ENCODE measurements at places on chromosomes 6 and 20.

- peak; percentile 79 for DNase-seq
These were observed at the start of gene KHDRBS2 for GRCh38 chr6:62285612-62286469. TSS of gene KHDRBS2 (minus strand) at chr6:62286225.

DNA sequence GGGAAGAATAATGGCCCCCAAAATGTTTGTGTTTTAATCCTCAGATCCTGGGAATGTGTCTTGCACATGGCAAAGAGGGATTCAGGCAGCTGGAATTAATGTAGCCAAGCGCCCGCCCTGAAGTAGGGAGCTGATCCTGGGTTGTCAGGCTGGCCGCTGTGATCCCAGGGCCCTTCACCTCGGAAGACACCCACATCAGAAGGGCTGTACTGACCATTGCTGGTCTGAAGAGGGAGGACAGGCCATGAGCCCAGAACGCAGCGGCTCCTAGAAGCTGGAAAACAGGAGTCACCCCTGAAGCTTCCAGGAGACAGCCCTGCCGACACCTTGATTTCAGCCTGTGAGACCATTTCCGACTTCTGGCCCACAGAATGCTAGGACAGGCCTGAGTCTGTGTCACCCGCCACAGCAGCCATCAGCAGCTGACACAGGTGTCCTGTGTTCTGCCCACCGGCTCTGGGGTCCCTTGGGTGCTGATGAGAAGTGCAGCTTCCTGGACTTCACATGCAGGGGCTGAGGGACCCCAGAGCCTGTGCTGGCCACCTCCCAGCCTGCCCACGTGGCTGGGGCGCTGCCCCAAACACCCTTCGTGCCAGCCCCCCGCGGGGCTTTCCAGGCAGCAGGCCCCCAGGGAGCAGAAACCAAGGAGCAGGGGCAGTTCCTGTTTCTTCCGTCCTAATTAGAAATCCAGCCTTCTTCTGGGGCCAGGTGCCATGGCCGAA lies 86.3 kb downstream of the ERMARD start:
- DNase-seq = no peak

DNA sequence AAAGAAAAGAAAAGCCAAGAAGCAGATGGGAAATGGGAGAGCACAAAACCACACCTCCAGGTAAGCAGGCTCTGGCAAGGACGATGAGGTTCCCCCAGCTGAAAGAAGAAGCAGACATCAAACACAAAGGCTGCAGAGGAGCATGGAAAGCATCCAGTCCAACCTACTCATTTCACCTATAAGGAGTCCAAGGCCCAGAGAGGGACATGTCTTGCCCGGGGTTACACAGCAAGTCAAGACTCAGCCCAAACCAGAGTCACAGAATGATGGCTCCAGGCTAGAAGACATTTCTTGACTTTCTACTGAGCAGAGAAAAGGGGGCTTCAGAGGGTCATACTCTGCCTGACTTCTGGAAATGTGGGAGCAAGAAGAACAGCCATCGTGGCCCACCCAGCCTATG lies 45.6 kb upstream of the FOXP4 start:
- DNase-seq = no peak

GRCh38 chr20:63292904-63293303 lies at the start of gene COL20A1:
TSS of gene COL20A1 (plus strand) at chr20:63293186. CDS start at chr20:63295108, 1,922 bp downstream.
- DNase-seq = no peak

DNA sequence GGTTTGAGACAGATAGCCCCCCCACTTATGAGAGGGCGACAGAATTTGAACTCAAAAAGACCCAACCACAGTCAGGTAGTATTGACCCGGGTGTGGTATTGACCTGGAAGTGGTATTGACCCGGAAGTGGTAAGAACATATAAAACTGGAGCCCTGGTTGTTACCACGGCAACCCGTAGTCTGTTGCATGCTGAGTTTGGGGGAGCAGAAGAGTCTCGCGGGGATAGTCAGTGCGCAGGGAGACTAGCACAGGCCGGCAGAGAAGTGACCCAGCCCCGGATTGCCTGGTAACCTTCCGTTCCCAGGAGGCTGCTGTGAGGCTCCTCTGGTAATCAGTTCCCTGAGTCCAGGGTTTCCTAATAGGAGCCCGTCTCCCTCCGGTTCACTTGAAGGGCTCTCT lies 96.2 kb downstream of the SNX5 start:
- DNase-seq = no peak
